Melanocyte of skin (primary cell): ENCODE measurements at places on chromosomes 13 and 19. TPM values are rescaled to one million over a fixed set of nuclear protein-coding genes. Genes with fewer than 3 reads are reported as not detected.

TSHZ3 gene
- 2.4 and 4.0 TPM in 2 replicates for total RNA-seq

KL gene
- under 0.01 TPM in 1 of 2 replicates, not detected in the other for total RNA-seq

GTPBP3 gene
- total RNA-seq = 16.3 and 18.2 TPM in 2 replicates

METTL21C gene
- total RNA-seq = not detected in 2 replicates

PLIN4 gene
- total RNA-seq = under 0.01 TPM in 1 of 2 replicates, not detected in the other

SLC39A3 gene
- total RNA-seq = 36.7 and 41.6 TPM in 2 replicates

SMIM17 gene
- not detected in 2 replicates for total RNA-seq

KBTBD6 gene
- 15.0 and 19.3 TPM in 2 replicates for total RNA-seq

APOC1 gene
- 5.1 and 6.7 TPM in 2 replicates for total RNA-seq

PDX1 gene
- total RNA-seq = not detected in 2 replicates

NLRP9 gene
- total RNA-seq = not detected in 2 replicates

NKPD1 gene
- under 0.01 and 0.15 TPM in 2 replicates for total RNA-seq

SKA3 gene
- 11.4 and 16.4 TPM in 2 replicates for total RNA-seq

SPTBN4 gene
- 0.31 and 1.00 TPM in 2 replicates for total RNA-seq

PPM1N gene
- 0.67 TPM in 1 of 2 replicates, not detected in the other for total RNA-seq

PNMA8B gene
- total RNA-seq = 1.5 and 1.7 TPM in 2 replicates

MTUS2 gene
- total RNA-seq = under 0.01 TPM in 1 of 2 replicates, not detected in the other

SERP2 gene
- total RNA-seq = 2.8 and 2.9 TPM in 2 replicates

TLE2 gene
- total RNA-seq = 1.0 and 1.5 TPM in 2 replicates

ZNF443 gene
- total RNA-seq = 1.5 and 2.0 TPM in 2 replicates

OR10H2 gene
- not detected in 2 replicates for total RNA-seq

TEX26 gene
- not detected in 2 replicates for total RNA-seq
